ENCODE measurements at places on chromosomes 2 and 18. TPM values are rescaled to one million over a fixed set of nuclear protein-coding genes. Genes with fewer than 3 reads are reported as not detected.
A peak's percentile ranks its signal among the peaks of the same experiment; 100 is the strongest.

Gene FBXO48
- total RNA-seq: 0.81 TPM

Gene LYG2
- not detected for total RNA-seq

Gene PROKR1
- total RNA-seq: 0.83 TPM

Gene NPHP1
- 2.5 TPM for total RNA-seq

Gene CYP27A1
- 0.98 TPM for total RNA-seq

Gene M1AP
- 0.81 TPM for total RNA-seq

Gene TSPYL6
- 0.27 TPM for total RNA-seq

Gene CD8B
- not detected for total RNA-seq

DNA sequence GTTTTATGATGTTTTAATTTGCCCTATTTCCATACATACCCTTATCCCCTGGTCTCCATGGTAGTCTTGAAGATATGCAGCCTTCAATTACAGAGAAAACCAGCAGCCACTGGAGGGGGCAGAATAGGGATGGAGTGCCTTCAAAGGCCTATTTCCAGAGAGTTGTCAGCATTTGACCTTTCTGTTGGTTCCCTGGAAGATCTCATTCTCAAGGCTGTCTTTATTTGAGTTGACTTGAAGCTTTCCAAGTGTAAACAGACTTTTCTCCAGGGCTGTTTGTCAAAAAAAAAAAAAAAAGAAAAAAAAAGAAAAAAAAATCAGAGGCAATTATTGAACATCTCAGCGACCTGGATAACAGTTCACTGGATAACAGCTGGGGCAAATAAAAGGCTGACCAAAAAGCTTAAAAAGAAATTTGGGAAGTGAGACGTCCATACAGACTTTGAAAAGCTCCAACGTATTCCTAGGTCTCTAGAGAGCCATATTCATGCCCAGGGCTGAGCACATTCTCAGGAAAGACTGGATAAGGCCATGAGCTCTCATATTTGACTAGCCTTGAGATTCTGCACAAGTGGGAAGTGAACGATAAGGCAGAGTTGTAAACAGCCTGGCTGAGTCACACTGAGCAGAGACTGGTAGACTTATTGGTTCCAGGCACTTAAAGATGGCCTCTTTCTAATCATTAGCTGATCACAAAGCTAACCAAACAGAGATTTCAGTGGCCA lies 126.6 kb downstream of the VAPA start:
- H3K36me3 ChIP-seq: peaks cover 5% of the 10 kb centered on the region
- peaks cover 7% of the 10 kb centered on the region for H3K27me3 ChIP-seq
- peak overlapping the region; percentile 64 for H3K4me3 ChIP-seq
- peaks cover 31% of the 10 kb centered on the region for H3K4me1 ChIP-seq

DNA sequence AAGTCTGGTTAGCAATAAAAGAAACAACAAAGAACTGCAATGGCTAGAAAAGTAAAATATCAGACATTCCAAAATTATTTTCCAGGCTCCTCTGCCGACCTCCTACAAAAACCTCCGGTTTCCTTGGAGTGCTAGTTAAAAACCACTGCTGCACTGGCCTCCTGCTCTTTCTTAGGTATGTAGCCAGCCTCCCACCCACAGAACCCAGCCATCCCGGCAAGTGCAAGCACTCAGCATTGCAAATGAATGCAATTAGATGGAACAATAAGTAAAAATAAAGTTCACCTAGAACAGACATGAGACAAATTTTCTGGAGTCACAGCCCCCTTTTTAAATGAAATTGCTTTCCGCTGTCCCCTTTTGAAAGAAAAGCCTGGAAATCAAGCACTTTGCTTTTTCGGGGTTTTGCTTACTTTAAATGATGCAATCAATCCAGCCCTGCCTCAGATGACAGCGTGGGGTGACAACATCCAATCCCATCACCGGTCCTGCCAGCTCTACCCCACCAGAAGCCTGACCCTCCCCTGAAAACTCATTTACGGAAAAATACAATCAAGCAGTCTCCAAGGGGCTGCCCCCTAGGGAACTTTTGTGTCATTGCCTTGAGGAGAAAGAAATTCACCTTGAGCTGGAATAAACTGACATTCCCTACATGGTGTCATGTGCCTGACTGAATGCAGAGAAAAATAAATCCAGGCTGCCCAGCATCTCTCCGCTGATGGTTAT lies 199.8 kb downstream of the EPHA4 start:
- H3K36me3 ChIP-seq: no peaks in the 10 kb centered on the region
- H3K4me1 ChIP-seq: peaks cover 14% of the 10 kb centered on the region
- DNase-seq: peak; percentile 30
- peaks cover 7% of the 10 kb centered on the region for H3K27me3 ChIP-seq
- H3K27ac ChIP-seq: peak overlapping the region; percentile 15

DNA sequence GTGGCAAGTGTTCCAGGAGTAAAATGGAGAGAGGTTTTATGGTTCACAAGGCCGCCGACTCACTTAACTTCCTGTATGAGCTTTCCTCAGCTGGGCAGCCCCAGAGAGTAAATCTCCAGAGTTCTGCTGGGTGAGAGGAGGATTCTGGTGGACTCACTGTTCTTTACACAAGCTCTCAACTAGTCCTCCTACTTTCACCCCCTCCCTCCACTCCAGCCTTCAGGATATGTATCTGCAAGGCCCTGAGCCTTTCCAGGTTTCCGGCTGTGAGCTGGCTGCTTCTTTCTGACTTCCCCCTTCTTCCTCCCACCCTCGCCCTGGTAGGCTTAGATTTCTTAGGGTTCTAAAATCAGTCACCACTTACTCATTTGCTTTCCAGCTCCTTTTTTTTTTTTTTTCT lies 34.0 kb downstream of the EML6 start:
- H3K36me3 ChIP-seq: no peaks in the 10 kb centered on the region
- H3K4me1 ChIP-seq: no peaks in the 10 kb centered on the region
- no peak overlapping the region for H3K27ac ChIP-seq
- no peak for DNase-seq

DNA sequence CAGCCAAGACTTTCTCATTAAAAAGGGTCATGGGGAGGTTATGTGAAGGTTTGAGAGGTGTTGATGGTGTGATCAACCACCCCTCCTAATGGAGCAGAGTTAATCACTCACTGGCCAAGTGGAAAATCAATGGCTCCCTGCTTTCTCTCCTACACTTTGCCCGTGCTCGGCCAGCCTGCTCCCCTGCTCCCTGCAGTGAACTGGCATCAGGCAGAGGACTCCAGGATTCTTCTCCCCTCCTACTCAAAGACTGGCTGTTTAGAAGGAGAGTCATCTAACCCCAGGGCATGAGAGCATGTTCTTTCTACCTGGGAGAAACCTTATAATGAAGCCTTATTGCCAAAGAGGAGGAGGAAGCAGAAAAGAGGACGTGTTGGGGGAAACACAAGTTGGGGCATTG lies 74.9 kb downstream of the SGPP2 start:
- no peak overlapping the region for H3K4me3 ChIP-seq
- peaks cover 2% of the 10 kb centered on the region for H3K27me3 ChIP-seq
- no peak overlapping the region for H3K27ac ChIP-seq

DNA sequence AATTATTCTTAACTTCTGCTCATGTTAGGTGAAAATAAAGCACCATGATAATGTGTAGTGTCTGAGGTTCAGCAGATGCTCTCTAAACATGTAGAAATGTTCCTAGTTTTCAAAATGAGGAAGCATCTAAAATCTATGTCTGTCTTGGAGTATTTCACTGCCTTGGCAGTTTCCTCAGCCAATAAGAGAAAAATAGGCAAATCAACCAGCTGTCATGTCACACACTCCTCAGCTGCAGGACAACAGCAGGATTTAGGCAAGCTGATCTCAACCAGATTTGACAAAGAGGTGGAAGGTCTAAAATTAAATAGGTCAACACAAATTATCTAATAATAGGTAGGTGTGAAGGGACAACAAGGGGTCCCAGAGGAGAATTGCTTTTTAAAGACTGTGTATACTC lies 164.1 kb upstream of the BOD1L2 start:
- DNase-seq: no peak
- peaks cover 3% of the 10 kb centered on the region for H3K27me3 ChIP-seq
- H3K36me3 ChIP-seq: peaks cover 5% of the 10 kb centered on the region
- H3K27ac ChIP-seq: peak overlapping the region; percentile 92

DNA sequence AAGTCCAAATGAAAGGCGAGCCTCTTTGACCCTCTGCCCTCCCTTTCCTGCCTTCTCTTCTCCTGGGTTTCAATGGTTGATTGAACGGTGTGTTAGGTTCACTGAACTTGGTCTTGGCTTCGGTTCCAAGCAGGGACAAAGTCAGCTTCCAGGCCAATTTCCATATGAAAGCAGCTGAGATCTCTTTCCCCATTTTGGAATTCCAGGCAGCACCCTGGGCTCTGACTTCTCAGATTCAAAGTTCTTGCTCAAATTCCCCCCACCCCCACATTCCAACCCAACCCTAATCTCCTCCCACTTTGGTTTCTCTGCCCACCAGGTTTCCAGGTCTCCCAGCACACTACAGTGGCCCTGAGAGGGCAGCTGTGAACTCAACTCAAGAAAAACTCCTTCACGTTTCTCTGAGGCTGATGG lies 231.0 kb downstream of the INSIG2 start:
- H3K4me1 ChIP-seq: peaks cover 22% of the 10 kb centered on the region
- H3K36me3 ChIP-seq: peaks cover 5% of the 10 kb centered on the region
- no peak overlapping the region for H3K27ac ChIP-seq

- H3K4me1 ChIP-seq: peaks cover 23% of the 10 kb centered on the region
- H3K27me3 ChIP-seq: no peaks in the 10 kb centered on the region
- H3K27ac ChIP-seq: no peak overlapping the region
- DNase-seq: no peak
- peaks cover 10% of the 10 kb centered on the region for H3K36me3 ChIP-seq
Measured at GRCh38 chr2:207185372-207185771, 19.6 kb upstream of the KLF7 start.

- no peak overlapping the region for H3K4me3 ChIP-seq
- no peak for DNase-seq
- no peaks in the 10 kb centered on the region for H3K36me3 ChIP-seq
- H3K27me3 ChIP-seq: peaks cover 6% of the 10 kb centered on the region
Measured at GRCh38 chr2:29401994-29402393, 286.8 kb downstream of the CLIP4 start.

GRCh38 chr18:48453330-48454066 lies 44.3 kb upstream of the ZBTB7C start:
- H3K27me3 ChIP-seq: peaks cover 8% of the 10 kb centered on the region
- peaks cover 30% of the 10 kb centered on the region for H3K4me1 ChIP-seq
- no peaks in the 10 kb centered on the region for H3K36me3 ChIP-seq
- no peak for DNase-seq

DNA sequence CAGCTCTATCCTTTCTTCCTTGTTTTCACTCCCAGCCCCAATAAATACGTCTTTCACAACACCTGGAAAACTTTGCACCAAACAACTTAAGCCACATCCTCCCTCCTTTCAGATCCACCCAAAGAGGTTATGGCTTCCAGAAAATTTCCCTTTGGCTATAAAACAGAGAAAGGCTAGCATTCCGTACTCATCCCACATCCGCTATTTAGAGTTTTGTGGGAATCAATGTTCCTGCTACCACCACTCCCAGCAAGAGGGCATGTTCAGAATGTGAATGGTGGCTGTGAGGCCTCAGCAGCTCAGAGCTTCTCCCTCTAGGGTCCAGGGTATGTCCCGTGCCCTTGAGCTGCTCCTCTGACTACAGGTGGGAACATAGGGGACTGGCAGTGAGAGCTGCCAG lies 214.6 kb downstream of the NCK2 start:
- peaks cover 9% of the 10 kb centered on the region for H3K27me3 ChIP-seq
- no peak overlapping the region for H3K4me3 ChIP-seq
- H3K27ac ChIP-seq: no peak overlapping the region
- H3K36me3 ChIP-seq: no peaks in the 10 kb centered on the region

- DNase-seq: no peak
- no peaks in the 10 kb centered on the region for H3K4me1 ChIP-seq
- H3K27me3 ChIP-seq: peaks cover 2% of the 10 kb centered on the region
- no peak overlapping the region for H3K4me3 ChIP-seq
Measured at GRCh38 chr2:172749388-172749787, 13.7 kb downstream of the RAPGEF4 start.

GRCh38 chr2:230865307-230865765 lies 594 bp downstream of the ITM2C start:
- no peak overlapping the region for H3K27ac ChIP-seq
- peak overlapping the region; percentile 85 for H3K4me3 ChIP-seq
- peaks cover 6% of the 10 kb centered on the region for H3K27me3 ChIP-seq
- H3K4me1 ChIP-seq: peaks cover 28% of the 10 kb centered on the region

- no peaks in the 10 kb centered on the region for H3K4me1 ChIP-seq
- no peak overlapping the region for H3K4me3 ChIP-seq
- H3K36me3 ChIP-seq: peaks cover 5% of the 10 kb centered on the region
- DNase-seq: no peak
- no peaks in the 10 kb centered on the region for H3K27me3 ChIP-seq
Measured at GRCh38 chr2:25757906-25758305, 84.5 kb upstream of the DTNB start.

DNA sequence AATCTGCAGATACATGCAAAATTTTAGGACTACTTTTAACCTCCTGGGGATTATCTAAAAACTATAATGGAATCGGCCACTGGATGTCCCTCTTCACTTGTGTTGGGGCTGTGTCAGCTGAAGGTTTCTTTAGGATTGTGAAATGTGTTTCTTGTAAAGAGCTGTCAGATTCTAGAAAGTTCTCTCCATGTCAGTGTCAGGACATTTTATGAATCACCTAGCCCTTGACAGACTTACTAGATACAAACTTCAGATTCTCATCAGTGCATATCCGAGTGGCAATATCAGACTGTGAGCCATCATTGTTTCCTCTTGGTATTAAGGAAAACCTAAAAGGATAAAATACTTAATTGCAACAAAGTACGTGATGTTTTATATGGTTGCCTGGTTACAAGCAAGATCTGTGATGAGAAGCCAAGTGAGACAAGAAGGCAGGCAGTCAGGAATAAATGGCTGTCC lies 107.3 kb downstream of the CPS1 start:
- no peak overlapping the region for H3K27ac ChIP-seq
- no peaks in the 10 kb centered on the region for H3K4me1 ChIP-seq
- H3K27me3 ChIP-seq: peaks cover 2% of the 10 kb centered on the region
- no peak overlapping the region for H3K4me3 ChIP-seq
- H3K36me3 ChIP-seq: no peaks in the 10 kb centered on the region

- no peaks in the 10 kb centered on the region for H3K27me3 ChIP-seq
- H3K36me3 ChIP-seq: no peaks in the 10 kb centered on the region
- H3K27ac ChIP-seq: no peak overlapping the region
- H3K4me1 ChIP-seq: peaks cover 9% of the 10 kb centered on the region
- no peak overlapping the region for H3K4me3 ChIP-seq
Measured at GRCh38 chr2:207180741-207181140, 15.0 kb upstream of the KLF7 start.

- peaks cover 4% of the 10 kb centered on the region for H3K27me3 ChIP-seq
- H3K36me3 ChIP-seq: no peaks in the 10 kb centered on the region
- H3K4me1 ChIP-seq: peaks cover 9% of the 10 kb centered on the region
- DNase-seq: no peak
Measured at GRCh38 chr18:27728659-27729058, 448.3 kb downstream of the CDH2 start.

DNA sequence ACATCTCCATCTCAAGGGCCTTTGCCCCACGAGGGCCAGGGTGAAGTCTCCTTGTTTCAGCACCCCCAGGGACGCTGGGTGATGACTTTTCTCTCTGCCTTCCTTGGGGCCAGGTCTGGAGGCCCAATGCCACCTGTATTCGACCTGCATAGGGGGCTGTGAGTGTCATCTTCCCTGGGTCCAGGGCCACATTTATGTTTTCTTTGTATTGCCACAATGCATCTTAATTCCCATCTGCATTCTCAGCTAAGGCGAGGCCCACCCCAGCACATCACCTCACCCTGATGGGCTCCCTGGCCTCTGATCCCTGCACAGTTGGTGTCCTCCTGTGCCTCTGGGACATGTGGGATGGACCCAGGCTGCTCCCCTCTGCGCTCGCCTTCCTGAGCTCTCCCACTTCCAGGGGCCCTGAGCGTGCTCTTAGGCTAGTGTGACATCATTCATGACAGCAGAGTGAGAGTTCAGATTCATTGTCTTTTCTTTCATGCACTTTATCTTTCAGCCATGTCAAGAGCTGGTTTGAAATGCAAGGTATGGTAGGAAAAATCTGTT lies 122.0 kb upstream of the COPS8 start:
- H3K27ac ChIP-seq: no peak overlapping the region
- peaks cover 10% of the 10 kb centered on the region for H3K36me3 ChIP-seq
- peaks cover 1% of the 10 kb centered on the region for H3K27me3 ChIP-seq
- H3K4me1 ChIP-seq: peaks cover 14% of the 10 kb centered on the region
- DNase-seq: no peak

Measured in glutamatergic neuron (in vitro differentiated cells).